Epithelial cell of esophagus (primary cell): ENCODE measurements at places on chromosomes 12 and 14.
A peak's percentile ranks its signal among the peaks of the same experiment; 100 is the strongest.

DNA sequence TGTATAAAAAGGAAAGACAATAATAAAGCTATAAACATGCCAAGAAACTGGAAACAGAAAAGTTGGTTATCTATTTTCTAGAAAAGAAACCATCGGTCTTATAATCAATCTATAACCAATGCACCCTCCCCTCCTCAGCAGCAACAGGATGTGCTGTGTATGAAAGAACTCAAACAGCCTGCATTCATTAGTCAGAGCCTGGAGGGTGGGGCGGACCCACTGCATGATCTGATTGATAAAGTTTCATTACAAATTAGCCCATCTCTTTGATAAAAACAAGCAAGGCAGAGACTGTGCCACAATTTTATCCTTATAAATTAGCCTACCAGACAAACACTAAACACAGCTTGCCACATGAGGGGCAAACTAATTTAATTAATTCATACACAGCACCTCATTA is 448.1 kb downstream of the BCAT1 start:
- DNase-seq: peak; percentile 52

DNA sequence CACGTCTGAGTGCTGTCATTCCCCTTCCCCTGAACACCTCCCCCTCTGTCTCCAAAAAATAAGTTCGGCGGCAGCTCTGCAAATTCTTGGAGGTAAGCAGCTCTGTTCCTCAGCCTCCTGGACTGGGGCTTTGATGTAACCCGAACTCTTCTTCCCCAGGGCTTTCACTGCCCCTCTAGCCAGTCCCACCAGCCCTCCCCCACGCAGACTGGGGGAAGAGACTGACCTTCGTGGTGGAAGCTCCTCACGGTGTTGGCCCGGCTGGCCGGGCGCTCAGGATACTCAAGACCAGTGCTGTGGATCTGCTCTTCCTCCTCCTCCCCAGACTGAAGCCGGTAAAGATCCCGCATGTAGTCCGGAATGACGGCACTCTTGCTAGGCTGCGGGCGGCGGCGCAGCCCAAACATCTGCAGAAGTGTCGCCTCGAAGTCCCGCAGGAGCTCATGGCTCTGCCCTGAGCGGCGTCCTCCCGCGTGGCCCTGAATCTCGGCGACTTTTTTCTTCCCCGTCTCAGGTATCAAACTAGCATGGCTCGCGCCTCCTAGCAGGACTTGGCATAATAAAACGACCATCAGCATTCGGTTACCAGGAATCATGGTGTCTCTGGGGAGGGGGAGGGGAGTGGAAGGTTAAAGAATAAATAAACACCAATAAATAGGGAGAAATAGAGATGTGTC is 4.9 kb downstream of the BMP4 start:
- no peak for DNase-seq

DNA sequence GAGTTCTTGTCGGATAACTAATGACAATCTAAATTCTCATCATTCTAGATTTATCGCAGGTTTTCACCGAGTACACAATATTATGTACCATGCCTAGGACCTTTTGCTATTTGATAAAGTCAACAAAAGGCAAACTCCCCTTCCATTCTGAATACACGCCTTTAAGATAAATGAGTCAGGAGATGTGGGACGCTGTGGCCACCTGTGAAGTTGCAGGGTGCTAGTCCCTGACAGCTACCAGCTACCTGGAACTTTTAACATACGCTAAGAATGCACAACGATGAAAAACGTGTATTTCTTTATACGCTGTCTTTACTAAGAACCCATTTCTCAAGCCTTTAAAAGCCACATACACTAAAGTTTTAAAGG is 678 bp downstream of the MDM1 start:
- peak; percentile 23 for DNase-seq

GRCh38 chr12:54142114-54142475 is 46.7 kb downstream of the SMUG1 start:
- no peak for DNase-seq

GRCh38 chr14:43949400-43949799 is 557.7 kb downstream of the FSCB start:
- no peak for DNase-seq

DNA sequence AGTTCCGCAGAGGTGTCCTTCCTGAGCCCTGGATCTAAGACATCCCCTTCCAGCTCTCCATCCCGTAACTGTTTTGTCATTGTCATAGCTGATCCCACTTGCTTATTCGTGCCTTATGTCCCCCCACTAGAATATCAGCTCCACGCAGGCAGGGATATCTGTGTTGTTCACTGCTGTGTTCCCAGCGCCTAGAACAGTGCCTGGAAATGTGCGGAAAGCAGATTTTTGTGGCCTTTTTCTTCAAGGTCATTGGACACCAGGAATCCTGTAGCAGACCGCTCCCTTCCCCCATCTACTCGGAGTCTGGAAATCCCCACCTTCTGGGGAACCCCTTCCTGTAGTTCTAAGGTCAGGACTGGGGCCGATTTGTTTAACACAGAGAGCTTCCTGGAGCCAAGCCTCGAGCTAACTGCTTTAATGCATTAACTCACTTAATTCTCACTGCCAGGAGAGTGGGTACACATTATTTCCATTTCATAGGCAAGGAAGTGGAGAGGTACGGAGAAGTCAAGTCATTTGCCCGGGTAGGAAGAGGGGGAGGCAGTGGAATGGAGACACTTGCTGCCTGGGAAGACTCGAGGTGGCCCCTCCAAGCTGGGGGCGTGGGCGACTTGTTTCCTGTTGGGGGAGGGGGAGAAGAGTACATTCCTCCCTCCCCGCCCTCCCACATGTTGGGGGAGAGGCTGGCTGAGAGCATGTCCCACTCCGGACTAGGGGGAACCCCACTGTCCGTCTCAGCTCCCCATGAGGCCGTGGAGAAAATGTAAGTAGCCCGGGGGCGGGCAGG is 1.2 kb upstream of the SH2B3 start:
- DNase-seq: no peak

GRCh38 chr14:64676410-64677008 is 27.7 kb upstream of the PLEKHG3 start:
- DNase-seq: no peak

- no peak for DNase-seq
Measured at GRCh38 chr12:85580562-85581168, 255.5 kb downstream of the RASSF9 start.

DNA sequence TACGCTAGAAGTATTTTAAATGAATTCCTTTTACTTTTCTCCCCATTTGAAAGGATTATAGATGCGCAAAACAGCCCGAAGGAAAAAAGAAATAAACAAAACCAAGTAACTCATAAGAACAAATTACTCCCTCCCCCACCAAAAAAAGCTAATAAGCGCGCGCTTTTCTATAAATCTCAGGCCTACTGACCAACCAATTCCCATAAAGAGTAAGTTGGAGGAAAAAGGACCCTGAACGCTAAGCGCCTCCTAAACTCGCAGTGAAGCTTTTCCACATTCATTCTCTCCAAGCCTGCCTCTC is 588 bp downstream of the MBIP start:
- DNase-seq: no peak

- peak; percentile 94 for DNase-seq
Measured at GRCh38 chr12:52971679-52972329, 22.9 kb downstream of the KRT18 start.

- no peak for DNase-seq
Measured at GRCh38 chr14:52987042-52987441, 36.2 kb upstream of the FERMT2 start.

DNA sequence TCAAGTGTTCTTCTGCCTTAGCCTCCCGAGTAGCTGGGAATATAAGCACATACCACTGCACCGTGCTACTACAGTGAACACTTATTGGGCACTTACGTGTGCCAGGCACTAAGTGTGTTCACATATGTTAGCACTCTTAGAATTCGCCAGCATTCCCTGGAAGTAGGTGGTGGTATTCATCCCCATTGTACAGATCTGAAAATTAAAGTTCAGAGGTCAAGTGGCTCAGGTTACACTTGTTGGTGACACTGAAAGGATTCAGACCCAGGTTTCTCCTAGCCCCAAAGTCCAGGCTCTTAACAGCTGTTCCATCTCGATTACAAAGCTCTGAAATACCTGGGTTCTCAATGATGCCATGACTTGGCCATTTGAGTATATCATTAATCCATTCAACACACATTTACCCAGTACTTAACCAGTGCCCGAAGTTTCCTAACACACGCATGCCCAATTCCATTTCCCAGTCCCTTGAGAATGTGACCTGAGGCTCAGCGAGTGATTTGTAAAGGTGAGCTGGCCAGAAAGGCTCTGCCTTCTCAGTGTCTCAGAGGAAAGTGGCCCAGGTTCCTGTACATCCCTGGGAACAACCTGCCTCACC is 4.8 kb downstream of the MVK start:
- no peak for DNase-seq

DNA sequence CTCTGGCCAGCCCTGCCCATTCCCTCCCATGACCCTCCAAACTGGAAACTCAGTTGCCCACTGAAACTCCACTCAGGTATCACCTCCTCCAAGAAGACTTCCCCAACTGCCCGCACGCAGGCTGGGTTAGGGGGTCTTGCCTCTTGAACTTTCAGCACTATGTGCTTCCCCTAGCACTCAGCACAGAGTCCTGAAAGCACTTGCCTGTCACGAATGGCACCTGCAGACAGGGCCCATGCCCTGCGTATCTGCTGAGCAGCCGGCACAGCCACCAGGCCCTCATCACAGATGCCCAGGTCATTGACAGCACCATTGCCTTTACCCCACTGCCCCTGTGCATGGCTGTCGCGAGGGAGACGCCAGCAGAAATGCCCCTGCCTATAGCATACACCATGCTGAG is 11.2 kb downstream of the CCDC88C start:
- DNase-seq: no peak

GRCh38 chr12:3552726-3553045 is 61.7 kb downstream of the PRMT8 start:
- DNase-seq: no peak

DNA sequence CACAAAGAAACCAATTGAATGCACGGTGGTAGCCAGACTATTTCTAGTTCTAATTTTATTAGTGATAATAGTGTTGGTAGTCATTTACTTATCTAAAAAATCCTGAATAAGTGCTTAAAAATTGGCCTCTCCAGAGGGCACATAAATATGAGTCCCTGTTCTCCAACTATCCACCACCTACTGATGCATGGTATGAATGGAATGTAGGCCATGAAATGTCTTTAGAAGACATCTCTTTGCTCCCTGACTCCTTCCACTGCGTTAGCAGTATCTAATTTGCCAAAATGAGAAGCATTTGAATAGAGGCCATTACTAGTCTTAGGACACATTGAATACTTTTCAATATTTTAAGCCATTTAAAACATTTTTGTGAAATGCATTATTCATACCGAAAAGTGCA is 261.7 kb downstream of the LRFN5 start:
- no peak for DNase-seq

GRCh38 chr14:31414190-31414833 is 6.0 kb downstream of the HEATR5A start:
- peak; percentile 51 for DNase-seq

DNA sequence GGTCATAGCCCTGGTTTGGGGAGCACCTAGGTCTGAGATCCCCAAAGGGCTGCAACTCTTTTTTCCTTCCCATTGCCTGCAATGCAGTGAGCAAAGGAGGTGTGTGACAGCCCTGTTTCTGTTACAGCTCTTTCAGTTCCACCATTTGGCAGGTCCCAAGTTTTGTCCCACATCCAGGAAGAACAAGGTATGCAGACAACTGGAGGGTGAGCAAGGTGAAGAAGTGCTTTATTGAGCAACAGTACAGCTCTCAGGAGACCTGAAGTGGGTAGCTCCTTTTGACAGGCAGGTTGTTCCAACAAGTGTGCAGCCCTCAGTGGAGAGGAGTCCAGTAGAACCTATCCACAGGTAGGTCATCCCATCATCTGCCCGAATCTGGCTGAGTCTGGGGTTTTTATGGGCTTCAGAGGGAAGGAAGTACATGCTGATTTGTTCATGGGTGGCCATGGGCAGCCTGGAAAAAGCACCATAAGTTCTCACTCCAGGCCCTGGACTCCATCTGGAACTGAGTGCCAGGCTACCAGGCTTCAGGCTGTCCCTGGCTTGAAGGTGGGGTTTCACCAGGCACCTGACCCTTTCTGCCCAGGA is 62.8 kb upstream of the NAV3 start:
- no peak for DNase-seq

- peak; percentile 97 for DNase-seq
Measured at GRCh38 chr12:52860102-52860823, 11.5 kb upstream of the KRT78 start.

DNA sequence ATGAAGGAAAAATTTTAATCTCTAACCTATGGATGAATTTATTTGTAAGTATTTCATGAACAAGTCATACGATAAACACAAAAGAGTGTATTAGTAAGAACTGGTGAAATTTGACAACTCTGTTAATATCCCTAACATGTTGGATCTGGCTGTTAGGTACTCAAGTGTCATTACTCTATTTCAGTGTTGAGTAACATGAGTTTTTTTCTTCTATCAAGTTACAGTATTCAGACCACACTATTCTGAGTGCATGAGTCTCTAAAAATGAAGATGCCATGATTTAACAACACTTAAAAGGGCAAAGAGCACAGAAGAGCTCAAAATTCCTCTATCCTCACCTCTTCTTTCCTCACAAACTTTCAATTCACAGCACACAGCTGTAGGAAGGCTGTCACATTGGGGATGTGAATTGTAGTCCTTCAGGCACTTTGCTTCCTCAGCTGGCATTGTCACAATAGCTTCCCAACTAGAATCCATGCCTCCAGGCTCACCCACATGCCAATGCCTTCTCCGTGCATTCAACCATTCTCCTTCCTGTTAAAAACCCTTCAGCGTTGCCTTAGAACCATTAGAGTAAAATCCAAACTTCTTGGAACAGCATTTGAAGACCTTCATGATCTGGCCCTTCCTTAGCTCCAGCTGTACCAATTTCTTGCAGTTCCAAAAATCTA is 73.7 kb upstream of the DBX2 start:
- no peak for DNase-seq

GRCh38 chr14:47626151-47627035 is 49.0 kb downstream of the MDGA2 start:
- no peak for DNase-seq

- DNase-seq: no peak
Measured at GRCh38 chr12:120887253-120888043, 16.7 kb downstream of the SPPL3 start.

- DNase-seq: no peak
Measured at GRCh38 chr12:113612076-113612728, 140.5 kb upstream of the LHX5 start.

DNA sequence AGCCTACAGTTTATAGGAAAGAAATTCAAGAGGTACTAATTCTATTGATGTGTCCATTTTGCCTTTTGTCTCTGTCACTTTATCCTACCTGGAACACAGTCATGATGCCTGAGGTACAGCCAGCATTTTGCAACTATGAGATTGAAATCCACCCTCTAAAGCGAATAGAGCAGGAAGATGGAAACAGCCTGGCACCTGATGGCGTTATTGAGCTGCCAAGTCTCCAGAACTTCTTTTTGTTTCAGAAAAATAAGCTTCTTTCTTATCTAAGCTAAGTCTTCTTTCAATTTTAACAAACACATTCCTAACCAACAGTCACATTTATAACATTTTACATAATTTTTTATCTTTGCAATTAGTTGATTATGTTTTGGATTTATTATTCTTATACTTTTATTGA is 182.1 kb downstream of the PAWR start:
- no peak for DNase-seq
